ENCODE measurements at places on chromosomes 5 and 9. TPM values are rescaled to one million over a fixed set of nuclear protein-coding genes. Genes with fewer than 3 reads are reported as not detected.

- no peaks in the 10 kb centered on the region for H3K4me1 ChIP-seq
- no peaks in the 10 kb centered on the region for H3K36me3 ChIP-seq
- no peak overlapping the region for H3K27ac ChIP-seq
- no peak overlapping the region for H3K4me3 ChIP-seq
- DNase-seq: no peak
These were observed 189.0 kb downstream of the PALM2AKAP2 start for GRCh38 chr9:109969011-109969410.

Gene MSMP
- total RNA-seq: not detected

DNA sequence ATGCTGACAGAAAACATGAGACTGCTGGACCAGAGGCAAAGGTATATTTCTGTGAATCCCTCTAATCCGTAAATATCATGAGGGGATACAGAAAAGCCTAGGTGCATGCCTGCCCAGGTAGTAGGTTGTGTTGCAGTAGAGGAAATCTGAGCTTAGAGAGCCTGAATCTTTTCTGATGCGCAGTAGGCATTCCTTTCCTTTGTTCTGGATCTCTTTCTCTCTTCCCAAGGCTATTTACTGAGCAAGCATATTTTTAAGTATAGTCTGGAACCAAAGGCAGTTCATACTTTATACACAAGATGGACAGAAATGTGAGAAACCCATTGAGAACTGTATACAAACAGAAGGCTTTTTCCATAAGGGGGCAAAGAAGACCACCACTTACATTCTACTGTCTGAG lies 359.3 kb downstream of the TMEM161B start:
- H3K27ac ChIP-seq: no peak overlapping the region
- H3K27me3 ChIP-seq: no peaks in the 10 kb centered on the region
- no peaks in the 10 kb centered on the region for H3K4me1 ChIP-seq
- no peak for DNase-seq
- H3K4me3 ChIP-seq: no peak overlapping the region

Gene NOTCH1
- total RNA-seq: 65.3 TPM

- H3K36me3 ChIP-seq: no peaks in the 10 kb centered on the region
- DNase-seq: no peak
- no peak overlapping the region for H3K27ac ChIP-seq
- no peaks in the 10 kb centered on the region for H3K4me1 ChIP-seq
These were observed 481.9 kb upstream of the TNC start for GRCh38 chr9:115599898-115600297.

Gene MEIKIN
- 39.2 TPM for total RNA-seq

DNA sequence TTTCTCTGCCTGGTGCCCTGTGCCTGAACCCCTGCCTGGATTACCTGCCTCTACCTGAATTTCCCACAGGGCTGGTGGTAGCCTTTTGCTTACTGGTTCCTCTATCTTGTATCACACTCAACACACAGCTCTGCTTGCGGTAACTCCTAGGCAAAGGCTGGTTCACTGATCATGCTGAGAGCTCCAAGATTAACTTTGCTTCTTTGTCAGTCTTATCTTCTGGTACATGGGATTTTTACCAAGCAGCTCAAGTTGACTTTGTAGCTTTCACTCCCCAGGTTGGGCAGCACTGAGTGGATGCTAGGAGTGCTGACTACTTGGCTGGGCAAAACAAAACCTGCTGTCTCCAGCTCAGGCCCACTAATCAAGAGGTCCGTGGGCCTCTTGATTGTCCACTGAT lies 145.9 kb upstream of the GLRA1 start:
- H3K4me3 ChIP-seq: no peak overlapping the region
- no peak for DNase-seq
- H3K4me1 ChIP-seq: no peaks in the 10 kb centered on the region
- H3K27ac ChIP-seq: no peak overlapping the region

DNA sequence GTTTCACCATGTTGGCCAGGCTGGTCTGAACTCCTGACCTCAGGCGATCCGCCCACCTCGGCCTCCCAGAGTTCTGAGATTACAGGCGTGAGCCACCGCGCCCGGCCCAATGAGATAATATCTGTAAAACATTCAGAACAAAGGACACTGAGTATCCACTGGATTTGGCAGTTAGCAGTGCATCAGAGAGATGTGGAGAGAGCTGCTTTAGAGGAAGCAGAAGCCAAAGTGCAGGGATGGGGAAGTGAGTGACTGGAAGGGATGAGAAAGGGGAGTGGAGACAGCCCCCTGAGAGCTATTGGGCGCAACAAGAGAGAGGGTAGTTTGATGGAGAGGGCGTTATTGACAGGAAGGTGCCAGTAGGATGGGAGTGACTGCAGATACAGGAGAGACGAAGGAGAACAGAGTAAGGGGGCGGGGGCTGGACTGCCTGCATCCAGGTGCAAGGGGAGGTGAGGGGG lies 157.5 kb upstream of the SHB start:
- no peak overlapping the region for H3K27ac ChIP-seq
- DNase-seq: no peak
- no peaks in the 10 kb centered on the region for H3K36me3 ChIP-seq
- peaks cover 8% of the 10 kb centered on the region for H3K4me1 ChIP-seq
- H3K27me3 ChIP-seq: no peaks in the 10 kb centered on the region

GRCh38 chr9:136645352-136645902 lies 17.3 kb upstream of the EGFL7 start:
- no peaks in the 10 kb centered on the region for H3K27me3 ChIP-seq
- H3K36me3 ChIP-seq: no peaks in the 10 kb centered on the region
- H3K4me1 ChIP-seq: peaks cover 14% of the 10 kb centered on the region
- H3K4me3 ChIP-seq: no peak overlapping the region
- H3K27ac ChIP-seq: peak overlapping the region; percentile 64

Gene BAAT
- total RNA-seq: 1.0 TPM

DNA sequence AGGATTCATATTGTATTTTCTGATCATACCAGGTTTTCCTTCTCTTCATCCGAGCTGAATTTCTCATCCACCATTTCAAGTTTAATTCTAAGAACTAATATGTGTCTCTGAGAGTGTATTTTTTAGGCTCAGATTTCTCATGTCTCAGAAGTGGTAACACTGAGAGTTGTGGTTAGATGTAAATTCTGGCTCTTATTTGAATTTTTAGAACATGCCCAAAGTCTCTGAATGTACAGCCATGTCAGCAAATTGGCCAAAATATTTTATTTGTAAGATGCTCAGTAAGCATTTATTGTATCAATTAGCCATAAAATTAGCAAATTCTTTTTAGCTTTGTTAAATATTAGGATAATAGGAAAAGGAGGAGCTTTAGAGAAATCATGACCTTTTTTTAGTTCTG lies 16.6 kb downstream of the SV2C start:
- H3K36me3 ChIP-seq: no peaks in the 10 kb centered on the region
- H3K27me3 ChIP-seq: no peaks in the 10 kb centered on the region
- no peaks in the 10 kb centered on the region for H3K4me1 ChIP-seq
- H3K27ac ChIP-seq: no peak overlapping the region
- H3K4me3 ChIP-seq: no peak overlapping the region
- no peak for DNase-seq

- H3K4me3 ChIP-seq: no peak overlapping the region
- no peaks in the 10 kb centered on the region for H3K36me3 ChIP-seq
- DNase-seq: peak; percentile 31
- H3K27me3 ChIP-seq: no peaks in the 10 kb centered on the region
These were observed 738.6 kb upstream of the ZNF608 start for GRCh38 chr5:125484742-125485641.

DNA sequence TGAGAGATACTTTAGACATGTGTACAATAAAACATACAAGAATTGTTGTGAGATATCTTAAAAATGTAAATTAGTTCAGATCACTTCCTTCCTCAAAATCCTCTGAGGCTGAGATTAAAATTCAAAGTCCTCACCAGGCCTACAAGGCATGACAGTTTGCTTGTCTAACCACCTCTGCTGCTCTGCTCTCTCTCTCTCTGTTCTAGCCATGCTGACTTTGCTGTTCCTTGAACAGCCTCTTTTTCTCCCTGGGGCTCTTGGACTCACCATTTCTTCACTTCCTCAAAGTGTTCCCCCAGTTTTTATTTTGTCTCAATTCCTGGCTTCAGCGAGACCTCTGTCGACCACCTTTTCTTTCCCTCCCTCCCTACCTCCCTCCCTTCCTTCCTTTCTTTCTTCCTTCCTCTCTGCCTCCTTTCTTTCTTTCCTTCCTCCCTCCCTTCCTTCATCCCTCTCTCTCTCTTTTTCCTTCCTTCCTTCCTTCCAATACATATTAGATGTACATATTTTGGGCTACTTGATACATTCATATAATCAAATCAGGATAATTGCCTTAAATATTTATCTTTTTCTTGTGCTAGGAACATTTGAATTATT lies 27.0 kb downstream of the CATSPER3 start:
- no peak for DNase-seq
- no peak overlapping the region for H3K4me3 ChIP-seq
- H3K36me3 ChIP-seq: no peaks in the 10 kb centered on the region
- H3K27ac ChIP-seq: no peak overlapping the region
- H3K27me3 ChIP-seq: no peaks in the 10 kb centered on the region

Gene AIF1L
- 11.5 TPM for total RNA-seq

Gene HRCT1
- 0.99 TPM for total RNA-seq

- DNase-seq: no peak
- H3K27ac ChIP-seq: no peak overlapping the region
- H3K27me3 ChIP-seq: no peaks in the 10 kb centered on the region
- H3K4me3 ChIP-seq: no peak overlapping the region
- H3K36me3 ChIP-seq: no peaks in the 10 kb centered on the region
These were observed 1.6 kb downstream of the SPACA9 start for GRCh38 chr9:132880324-132880661.

DNA sequence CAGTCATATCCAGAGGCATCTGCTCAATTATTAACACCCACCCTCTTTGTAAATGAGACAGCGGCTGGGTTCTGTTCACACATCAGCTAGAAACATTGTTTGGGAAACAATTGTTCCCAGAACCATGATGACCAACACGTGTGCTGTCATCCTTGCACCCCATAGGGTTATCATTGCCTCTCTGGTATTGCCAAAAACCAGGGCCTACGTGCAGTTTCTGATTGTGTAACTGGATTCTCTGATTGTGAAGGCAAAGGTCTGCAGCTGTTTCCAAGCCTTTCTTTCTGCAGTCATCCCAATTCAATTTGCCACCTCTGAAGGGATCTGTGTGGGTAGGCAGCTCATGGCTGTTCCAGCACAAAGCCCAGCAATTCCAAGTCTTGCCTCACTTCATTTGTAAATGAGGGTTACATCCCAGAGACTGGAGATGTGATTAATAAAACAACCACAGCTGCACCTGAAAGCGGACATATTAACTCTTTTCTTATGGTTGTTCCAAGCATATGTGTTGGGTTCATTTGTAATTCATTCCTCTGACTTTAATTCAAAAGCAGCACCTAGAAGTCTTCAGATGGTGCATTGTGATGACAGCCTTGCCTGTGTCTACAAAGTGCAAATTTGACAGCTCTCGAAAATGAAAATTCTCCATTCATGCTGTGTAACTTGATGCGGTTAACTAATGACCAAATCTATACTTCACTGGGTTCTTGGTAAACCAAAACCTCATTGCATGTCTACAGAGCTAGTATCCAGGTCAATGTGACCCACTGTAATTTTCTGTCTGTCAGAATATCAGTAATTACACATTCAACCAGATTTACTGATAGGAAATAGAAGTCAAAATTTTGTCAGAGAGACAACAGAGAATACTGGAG lies 66.6 kb downstream of the YIPF5 start:
- no peaks in the 10 kb centered on the region for H3K27me3 ChIP-seq
- no peaks in the 10 kb centered on the region for H3K4me1 ChIP-seq
- no peaks in the 10 kb centered on the region for H3K36me3 ChIP-seq
- H3K27ac ChIP-seq: no peak overlapping the region

Gene CTXN3
- total RNA-seq: not detected

GRCh38 chr5:135482381-135482933 lies 30.3 kb upstream of the TIFAB start:
- H3K4me1 ChIP-seq: no peaks in the 10 kb centered on the region
- no peak overlapping the region for H3K27ac ChIP-seq
- no peak overlapping the region for H3K4me3 ChIP-seq
- H3K27me3 ChIP-seq: no peaks in the 10 kb centered on the region

DNA sequence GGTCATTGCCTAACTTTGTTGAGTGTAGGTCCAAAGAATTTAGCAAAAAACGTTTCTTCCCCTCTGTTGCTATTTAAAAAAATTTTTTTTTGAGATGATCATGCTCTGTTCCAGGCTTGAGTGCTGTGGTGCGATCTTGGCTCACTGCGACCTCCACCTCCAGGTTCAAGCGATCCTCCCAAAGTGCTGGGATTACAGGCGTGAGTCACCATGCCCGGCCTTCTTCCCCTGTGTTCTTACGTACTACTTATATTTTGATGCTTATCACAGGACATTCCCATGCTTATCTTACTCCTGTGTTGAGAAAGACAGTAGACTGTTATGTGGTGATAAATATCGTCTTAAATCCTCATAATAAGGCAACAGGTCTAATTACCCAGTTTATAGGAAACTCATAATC lies 2.5 kb downstream of the ACER2 start:
- H3K4me1 ChIP-seq: peaks cover 33% of the 10 kb centered on the region
- no peak overlapping the region for H3K27ac ChIP-seq
- no peaks in the 10 kb centered on the region for H3K36me3 ChIP-seq
- no peak overlapping the region for H3K4me3 ChIP-seq

Gene SPOCK1
- total RNA-seq: 22.4 TPM

DNA sequence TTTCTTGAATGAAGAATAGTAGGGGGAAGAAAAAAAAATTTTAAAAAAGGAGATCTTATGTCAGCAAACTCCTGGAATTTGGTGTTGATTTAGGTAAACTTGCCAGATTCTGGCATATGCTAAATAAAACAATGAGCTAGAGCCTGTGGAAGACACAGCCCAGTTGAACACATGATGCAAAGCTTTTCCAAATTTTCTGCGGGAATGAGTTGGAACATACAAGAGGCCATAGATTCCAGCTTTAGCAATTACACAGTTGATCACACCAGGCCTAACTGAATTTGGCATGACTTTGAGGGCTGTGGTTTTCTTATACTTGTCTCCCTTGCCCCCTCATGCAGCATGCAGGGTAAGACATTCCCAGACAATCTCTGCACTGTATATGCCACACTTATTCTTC lies 297.0 kb downstream of the SH3GL2 start:
- H3K36me3 ChIP-seq: no peaks in the 10 kb centered on the region
- H3K4me1 ChIP-seq: no peaks in the 10 kb centered on the region
- H3K4me3 ChIP-seq: no peak overlapping the region
- no peak for DNase-seq

DNA sequence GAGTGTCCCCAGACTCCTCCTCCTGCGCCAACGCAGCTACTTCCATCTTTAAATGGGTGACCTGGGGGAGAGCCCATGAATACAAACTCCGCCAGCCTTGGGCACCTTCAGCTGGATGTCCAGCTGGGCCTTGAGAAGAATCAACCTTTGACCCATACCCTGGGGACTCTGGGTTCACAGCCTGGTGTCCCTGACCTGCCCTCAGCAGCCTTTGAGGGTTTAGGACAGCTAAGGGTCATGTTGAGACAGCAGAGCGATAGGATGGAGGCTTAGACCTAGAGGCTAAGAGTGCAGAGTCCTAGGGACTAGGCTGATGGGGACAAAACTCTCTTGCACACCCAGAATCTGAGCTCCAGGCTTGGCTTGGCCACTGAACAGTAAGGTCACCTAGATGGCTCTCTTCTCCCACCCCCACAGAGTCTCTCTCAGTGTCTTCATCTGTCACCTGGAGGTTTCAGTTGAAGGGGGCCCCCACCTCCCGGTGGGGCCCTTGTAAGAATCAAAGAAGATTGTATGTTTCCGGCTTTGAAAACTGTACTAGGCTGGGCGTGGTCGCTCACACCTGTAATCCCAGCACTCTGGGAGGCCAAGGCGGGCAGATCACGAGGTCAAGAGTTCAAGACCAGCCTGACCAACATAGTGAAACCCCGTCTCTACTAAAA lies 6.7 kb upstream of the AQP3 start:
- no peak for DNase-seq
- H3K4me3 ChIP-seq: no peak overlapping the region
- peaks cover 10% of the 10 kb centered on the region for H3K4me1 ChIP-seq
- no peaks in the 10 kb centered on the region for H3K36me3 ChIP-seq
- H3K27me3 ChIP-seq: no peaks in the 10 kb centered on the region

Data from body of pancreas (tissue), 4 donors.